Dermis blood vessel endothelial cell (primary cell): ENCODE measurements at places on chromosomes 2 and 18. TPM values are rescaled to one million over a fixed set of nuclear protein-coding genes. Genes with fewer than 3 reads are reported as not detected.
A peak's percentile ranks its signal among the peaks of the same experiment; 100 is the strongest.

DNA sequence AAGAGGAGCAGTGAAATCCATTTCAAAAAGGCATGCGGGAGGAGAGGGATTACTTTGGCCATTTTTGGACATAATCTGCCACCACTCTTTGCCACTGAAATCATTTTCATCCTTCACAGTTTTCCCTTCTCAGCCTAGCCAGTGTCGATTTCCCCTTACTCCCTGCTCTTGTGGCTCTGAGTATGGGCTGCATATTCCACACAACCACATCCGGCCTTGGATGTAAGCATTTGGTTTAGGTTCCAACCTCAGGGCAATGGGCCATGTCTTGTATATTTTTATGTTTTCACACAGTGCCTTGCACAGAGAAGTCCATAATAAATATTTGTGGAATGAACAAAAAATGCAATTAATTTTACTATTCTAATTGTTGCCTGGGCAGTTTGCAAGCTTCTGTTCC is 7.7 kb upstream of the SERPINE2 start:
- DNase-seq: no peak

DNA sequence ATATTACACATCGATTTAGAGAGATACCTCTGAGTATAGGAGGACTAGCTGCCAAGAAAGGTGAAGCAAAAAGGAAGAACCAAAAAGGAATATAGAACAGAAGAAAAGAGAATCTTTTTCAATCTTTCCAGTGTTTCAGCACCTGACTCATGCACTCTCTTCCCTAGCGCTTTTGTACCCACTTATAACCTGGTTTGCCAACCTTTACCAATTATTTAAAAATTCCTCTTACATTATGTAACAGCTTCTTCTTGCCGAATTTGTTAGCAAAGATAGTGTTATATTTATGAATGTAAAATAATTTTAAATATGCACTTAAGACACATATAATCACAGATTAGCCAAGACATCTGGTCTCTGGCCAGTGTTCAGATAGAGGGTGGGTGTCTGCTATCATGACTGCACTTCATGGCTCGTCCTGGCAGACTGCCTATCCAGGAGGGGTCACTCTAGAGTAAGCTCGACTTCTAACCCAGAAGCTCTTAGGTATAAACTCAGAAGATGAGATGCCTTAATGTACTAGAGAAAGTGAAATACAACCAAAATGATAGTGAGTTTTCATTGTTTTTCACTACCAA is 122.9 kb downstream of the ATAD2B start:
- DNase-seq: peak; percentile 36

DNA sequence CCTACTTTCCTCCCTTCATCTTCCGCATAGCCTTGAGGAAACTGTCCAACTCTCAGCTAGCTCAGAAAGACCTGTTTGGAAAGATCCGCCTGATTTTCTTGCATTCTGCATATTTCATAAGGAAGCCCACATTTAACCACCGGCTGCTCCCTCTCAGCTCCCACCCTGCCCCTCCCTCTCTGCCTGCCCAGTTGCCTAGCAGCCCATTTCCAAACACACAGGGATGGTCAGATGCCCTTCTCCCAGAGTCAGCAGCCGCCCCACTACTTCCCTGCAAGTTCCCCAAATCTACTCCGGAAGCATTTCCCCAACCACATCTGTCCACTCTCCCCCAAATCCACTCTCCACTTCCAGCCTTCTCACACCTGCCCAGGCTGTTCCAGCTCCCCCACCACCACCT is 96.0 kb downstream of the TNS1 start:
- no peak for DNase-seq

GRCh38 chr2:28736034-28736433 is 15.6 kb upstream of the PPP1CB start:
- DNase-seq: peak; percentile 51

DNA sequence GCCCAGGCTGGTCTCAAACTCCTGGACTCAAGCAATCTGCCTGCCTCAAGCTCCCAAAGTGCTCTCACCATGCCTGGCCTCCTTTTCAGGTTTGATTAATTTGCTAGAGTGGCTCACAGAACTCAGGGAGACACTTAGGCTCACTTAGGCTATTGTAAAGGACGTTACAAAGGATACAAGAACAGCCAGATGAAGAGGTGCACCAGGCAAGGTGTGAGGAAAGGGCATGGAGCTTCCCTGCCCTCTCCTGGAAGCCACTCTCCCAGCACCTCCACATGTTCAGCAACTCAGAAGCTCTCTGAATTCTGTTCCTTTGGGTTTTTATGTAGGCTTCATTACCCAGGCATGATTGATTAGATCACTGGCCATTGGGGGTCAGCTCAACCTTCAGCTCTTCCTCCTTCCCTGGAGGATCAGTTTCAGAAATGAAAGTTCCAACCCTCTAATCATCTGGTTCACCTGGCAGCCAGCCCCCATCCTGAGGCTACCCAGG is 78.7 kb upstream of the RGPD5 start:
- DNase-seq: peak; percentile 68

GRCh38 chr2:2464643-2465042 is 133.6 kb upstream of the MYT1L start:
- DNase-seq: no peak

RAX gene
- not detected in 2 replicates for total RNA-seq

- no peak for DNase-seq
Measured at GRCh38 chr2:37816036-37816435, 109.1 kb upstream of the RMDN2 start.

DNA sequence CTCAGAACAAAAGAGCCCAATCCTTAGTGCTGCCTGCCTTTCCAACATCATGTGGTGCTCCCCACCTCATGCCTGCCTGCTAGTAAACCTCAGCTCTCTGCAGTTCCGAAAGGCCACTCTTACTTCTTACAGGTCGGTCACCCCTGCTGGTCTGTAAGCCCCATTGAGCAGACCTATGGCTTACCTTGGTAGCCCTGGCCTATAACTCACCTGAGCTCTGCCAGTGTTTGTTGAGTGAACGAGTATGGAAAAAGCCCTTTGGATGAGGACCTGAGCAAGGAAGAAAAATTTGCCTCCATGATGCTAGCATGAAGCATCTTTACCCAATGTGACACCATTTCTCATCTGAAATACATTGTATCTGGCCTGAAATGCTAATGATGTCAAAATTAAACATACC is 83.3 kb downstream of the LIPG start:
- DNase-seq: no peak

IGFBP5 gene
- total RNA-seq: 0.65 and 6.1 TPM in 2 replicates

DNA sequence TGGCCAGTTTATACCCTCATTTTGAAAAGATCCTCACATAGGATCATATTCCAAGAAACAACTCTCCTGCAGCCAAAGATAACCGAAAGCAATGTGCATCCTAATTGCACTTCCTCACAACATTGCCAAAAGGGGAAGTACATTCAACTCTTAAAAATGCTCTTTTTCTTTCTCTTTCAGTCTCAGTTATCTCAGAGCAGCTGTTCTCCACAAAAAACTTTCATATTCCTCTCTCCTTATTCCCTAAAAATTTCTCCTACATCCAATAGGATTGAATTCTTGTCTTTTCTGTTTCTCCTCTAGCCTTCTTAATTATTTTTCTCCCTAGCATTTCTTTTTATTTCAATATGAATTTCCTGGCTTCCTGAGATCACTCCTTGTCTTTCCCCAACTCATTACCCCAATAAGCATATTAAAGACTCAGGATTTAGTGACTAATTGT is 7.4 kb upstream of the VRK2 start:
- peak; percentile 85 for DNase-seq

DNA sequence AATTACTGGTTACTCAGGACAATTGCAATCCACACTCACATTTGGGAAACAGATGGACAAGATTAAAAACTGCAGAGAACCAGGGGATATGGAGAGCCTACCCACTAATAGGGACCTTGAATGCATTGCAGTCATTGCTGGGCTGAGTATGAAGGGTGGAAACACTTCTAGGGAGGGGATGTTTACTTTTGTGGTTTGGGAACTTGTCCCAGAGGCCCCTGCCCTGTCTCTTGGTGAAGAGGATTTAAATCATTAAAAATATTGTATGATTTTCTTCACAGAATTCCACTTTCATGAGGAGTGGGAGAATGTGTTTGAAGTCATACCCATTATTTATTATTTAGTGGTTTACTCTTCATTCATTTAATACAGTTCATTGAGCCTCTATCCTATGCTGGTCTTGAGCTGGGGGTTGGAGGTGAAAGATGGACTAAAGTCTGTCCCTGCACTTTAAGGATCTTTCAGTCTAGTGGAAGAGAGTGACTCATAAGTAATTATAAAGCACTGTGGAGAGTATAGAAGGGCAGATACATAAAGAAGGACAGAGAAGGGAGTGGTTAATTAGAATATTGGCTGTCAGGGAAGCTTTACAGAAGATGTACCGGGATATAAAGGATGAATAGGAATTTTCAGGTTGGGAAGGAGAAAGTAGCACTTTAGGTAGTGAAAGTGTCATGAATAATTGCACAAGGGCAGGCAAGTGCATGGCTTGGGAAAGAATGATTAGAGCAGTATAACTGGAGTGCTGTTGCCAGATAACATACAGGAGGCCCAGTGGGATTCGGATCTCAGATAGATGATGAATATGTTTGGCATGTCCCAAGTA is 313.4 kb downstream of the LPIN1 start:
- no peak for DNase-seq

CD302 gene
- total RNA-seq: 13.4 and 19.2 TPM in 2 replicates

CPO gene
- not detected in 2 replicates for total RNA-seq

- DNase-seq: no peak
Measured at GRCh38 chr18:6923220-6923619, 193.7 kb downstream of the ARHGAP28 start.

TMEM37 gene
- 0.05 and 0.51 TPM in 2 replicates for total RNA-seq

GRCh38 chr18:39172695-39173421 is 1607.3 kb upstream of the CELF4 start:
- DNase-seq: no peak

DNA sequence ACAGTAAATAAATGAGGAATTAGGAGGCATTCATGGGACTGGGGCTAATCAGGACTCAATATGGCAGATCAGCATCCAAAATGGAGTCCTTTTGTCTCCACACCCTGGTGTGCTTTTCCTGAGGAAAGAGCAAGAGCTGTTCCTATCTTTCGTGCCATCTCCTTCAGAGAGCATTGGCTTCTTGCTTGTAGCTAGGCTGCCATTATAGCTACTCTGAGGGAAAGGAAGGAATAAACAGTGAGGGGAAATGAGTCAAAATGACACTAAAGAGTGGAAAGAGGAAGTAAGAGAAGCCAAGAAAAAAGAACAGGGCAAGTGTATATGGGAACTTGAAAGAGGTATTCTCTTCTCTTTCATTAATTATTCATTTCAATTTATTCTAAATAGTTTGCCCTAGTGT is 8.4 kb upstream of the NMI start:
- peak; percentile 70 for DNase-seq

- peak; percentile 21 for DNase-seq
Measured at GRCh38 chr2:45435316-45435715, 175.8 kb downstream of the SRBD1 start.

- DNase-seq: no peak
Measured at GRCh38 chr2:211903961-211904360, 634.6 kb downstream of the ERBB4 start.

CYP27C1 gene
- not detected in 2 replicates for total RNA-seq

- no peak for DNase-seq
Measured at GRCh38 chr2:222017252-222017850, 281.4 kb downstream of the PAX3 start.

GRCh38 chr2:18077231-18077630 is 198.8 kb downstream of the KCNS3 start:
- no peak for DNase-seq

DNA sequence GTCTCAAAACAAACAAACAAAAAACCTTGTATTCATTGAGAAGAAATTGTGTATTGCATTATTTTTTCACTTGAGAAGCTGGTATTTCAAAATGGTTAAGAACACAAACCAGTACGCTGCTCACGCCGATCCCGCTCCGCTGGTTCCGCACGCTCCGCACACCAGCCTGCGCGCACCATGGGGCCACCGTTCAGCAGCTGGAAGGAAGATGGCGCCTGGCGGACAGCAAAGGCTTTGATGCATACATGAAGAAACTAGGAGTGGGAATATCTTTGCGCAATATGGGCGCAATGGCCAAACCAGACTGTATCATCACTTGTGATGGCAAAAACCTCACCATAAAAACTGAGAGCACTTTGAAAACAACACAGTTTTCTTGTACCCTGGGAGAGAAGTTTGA is 75.7 kb downstream of the RBM43 start:
- DNase-seq: no peak

ARHGAP28 gene
- 4.3 and 7.9 TPM in 2 replicates for total RNA-seq

DNA sequence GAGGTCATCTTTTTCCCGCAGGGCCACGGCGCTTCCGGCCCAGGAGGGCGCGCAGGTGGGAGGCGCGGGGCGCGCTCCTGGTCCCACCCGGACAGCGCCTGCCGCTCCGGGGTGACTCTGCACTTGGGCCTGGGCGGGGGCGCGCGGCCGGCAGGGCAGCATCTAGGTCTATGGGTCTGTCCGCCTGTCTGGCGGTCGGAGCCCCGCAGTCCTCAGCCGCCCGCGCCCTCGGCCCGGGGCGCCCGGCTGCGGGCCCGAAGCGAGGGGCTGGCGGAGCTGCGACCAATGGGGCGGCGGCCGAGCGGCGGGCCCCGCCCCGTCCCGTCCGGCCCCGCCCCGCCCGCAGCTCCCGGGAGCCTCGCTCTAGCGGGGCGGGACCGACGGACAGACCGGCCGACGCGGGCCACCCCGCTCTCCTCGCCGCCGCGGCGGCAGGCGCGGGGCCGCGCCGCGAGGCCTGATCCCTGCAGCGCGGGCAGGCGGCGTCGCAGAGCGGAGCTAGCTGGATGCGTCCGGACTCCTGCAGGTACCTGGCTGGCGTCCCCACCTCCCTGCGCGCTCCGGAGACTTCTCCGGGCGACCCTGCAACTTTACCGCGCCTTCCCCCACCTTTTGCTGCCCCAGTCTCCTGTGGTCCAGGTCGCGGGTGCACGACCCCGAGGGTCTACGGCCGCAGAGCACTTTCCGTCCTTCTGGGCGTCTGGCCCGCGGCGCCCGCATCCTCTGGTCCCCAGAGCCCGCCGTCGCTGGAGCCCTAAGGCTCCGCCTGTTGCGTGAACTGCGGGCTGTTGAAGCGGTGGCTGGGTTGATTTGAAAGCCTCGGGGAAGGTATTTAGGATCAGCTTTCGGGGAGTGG is at the start of gene KCNS3:
Gene KCNS3, plus strand, starts transcription at position 387 of the 856 bp plus-strand sequence. CDS start 52,342 bp downstream, outside the sequence.
- DNase-seq: peak; percentile 21

DNA sequence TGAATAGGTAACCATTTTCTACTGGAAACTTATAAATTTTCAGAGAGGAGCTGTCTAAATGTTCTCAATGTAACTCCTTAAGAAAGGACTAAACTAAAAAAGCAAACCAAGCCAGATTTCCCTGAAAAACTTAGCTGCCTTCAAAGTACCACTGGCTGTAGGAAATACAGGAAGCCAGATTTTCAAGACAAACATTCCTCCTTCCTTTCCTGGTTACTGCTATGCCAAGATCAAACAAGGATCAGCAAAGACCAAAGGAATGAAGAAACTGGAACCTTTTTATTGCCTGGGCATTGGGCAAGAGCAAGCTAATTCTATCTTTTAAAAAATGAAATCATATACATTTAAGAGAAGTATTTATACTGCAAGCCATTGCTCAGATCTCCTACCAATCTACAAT is 212.7 kb downstream of the DYM start:
- DNase-seq: peak; percentile 60

GRCh38 chr2:36762764-36763490 is 66.4 kb downstream of the VIT start:
- no peak for DNase-seq
